Activated CD4-positive, alpha-beta T cell treated with anti-CD3 and anti-CD28 coated beads for 48 hours (primary cell): ENCODE measurements at places on chromosomes 1 and 21.

DNA sequence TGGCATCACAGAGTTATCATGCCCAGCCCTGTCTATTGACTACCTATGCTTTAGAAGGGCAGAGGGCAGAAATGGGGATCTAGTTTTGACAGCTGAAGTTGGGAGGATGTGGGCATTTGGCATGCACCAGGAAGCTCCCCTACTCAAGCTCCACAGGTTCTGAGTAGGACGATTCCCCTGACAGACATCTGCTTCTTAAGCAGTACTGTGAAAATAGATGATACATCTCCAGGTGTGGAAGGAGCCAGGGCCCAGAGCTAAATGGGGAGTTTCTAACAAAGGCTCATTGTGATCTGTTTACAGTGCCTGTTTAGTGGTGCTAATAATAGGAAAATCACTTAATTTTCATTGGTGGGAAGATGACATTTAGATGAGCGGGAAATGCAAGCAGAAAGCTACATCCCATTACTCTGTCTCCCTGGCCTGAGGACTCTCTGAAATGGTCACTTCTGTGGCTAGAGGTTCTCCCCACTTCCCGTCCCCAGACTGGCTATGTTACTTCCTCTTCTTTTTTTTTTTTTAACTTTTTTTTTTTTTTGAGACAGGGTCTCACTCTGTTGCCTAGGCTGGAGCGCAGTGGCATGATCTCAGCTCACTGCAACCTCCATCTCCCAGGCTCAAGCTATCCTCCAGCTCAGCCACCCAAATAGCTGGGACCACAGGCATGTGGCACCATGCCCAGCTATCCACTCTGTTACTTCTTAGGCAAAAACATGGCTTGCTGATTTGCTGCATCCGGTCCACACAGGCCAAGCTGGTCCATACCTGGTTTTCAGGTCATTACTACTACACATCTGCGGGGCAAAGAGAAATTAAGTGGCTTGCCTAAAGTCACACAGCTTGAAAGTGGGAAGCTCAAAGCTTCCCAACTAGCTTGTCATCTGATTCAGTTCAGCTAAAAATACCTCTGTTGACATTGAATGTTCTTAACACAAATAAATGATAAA lies 23.2 kb upstream of the CNIH3 start:
- DNase-seq, result no peak

GRCh38 chr1:244356376-244356775 lies 95.3 kb downstream of the ADSS2 start:
- no peak for DNase-seq

DNA sequence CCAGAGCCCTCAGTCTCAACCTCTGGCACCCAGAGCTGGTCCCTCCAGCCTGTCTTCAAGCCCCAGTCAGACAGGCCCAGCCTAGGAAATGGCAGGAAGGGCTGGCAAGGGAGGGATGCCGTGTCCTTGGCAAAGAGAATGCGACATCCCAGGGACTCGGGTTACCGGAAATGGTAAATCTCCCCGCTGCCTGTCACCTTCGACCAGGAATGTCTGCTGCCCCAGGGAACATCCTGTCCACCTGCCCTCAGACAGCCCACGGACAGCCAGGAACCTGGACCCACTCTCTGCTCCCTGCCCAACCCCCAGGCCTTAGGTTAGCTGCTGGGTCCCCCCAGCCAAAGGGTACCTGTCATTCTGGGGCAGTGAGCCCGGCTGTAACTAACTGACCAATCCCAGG lies 23.9 kb downstream of the HSPG2 start:
- DNase-seq, result no peak

DNA sequence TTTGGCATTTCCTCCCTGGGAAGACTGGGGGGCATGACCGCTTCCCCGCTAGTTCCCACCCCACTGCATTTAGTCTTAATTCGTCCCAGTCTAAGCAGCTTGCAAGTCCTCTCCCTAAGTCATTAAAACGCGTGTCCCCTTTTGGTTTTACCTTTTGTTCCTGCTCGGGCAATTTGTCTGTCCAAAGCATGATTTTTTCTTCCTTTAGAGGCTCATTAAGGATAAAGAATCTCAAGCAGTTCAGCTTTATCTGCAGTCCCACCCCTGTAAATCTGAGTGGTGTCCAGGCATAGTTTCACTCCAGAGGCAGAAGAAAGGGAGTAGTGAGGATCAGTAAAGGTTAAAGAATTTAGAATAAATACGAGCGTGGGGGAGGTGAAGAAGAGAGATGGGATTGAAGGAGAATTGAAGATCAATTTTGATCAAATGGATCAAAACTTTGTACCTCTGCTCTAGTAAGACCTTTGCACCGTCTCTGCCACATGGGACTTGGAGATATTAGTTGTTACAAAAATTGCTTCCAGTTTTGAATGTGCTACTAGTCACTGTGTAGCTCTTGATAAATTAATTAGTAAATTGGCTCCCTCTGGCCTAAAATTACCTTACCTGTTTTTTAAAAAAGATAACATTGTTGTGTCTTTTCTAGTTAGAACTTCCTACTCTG lies 989 bp upstream of the ETV3 start:
- no peak for DNase-seq

- DNase-seq, result no peak
These were observed 113.4 kb downstream of the SPSB1 start for GRCh38 chr1:9406111-9406510.

DNA sequence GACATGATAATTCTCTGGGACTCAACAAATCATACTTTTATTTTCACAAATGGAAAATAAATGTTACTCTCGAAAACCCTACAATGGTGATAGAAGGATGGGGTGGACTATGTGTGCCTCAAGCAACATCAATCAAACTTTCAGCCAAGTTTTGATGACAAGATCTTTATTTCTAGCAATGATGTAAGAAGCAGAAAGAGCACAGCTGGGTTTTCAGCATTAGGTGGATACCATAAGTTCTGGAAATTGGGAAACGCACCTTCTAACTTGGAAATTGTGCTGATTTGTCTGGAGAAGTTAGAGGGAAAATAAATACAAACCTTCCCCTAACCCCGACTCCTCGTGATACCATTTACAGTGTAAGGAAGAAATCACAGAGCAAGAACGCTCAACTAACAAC lies 320.3 kb downstream of the PAPPA2 start:
- DNase-seq, result no peak

DNA sequence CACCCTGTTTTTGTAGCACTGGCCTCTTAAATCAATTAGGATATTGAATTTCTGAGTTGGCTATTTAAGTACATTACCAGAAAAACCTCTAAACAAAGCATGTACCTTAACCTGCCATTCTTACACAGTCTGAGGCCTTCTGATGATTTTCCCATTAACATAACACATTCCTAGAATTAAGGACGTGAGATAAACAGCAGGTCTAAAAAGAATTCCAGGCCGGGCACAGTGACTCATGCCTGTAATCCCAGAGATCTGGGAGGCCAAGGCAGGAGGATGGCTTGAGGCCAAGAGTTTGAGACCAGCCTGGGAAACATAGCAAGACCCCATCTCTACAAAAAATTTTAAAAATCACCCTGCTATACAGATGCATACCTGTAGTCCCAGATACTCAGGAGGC lies 18.0 kb upstream of the LRRC8D start:
- no peak for DNase-seq

- DNase-seq, result no peak
These were observed 83.4 kb downstream of the LYST start for GRCh38 chr1:235783148-235783776.

DNA sequence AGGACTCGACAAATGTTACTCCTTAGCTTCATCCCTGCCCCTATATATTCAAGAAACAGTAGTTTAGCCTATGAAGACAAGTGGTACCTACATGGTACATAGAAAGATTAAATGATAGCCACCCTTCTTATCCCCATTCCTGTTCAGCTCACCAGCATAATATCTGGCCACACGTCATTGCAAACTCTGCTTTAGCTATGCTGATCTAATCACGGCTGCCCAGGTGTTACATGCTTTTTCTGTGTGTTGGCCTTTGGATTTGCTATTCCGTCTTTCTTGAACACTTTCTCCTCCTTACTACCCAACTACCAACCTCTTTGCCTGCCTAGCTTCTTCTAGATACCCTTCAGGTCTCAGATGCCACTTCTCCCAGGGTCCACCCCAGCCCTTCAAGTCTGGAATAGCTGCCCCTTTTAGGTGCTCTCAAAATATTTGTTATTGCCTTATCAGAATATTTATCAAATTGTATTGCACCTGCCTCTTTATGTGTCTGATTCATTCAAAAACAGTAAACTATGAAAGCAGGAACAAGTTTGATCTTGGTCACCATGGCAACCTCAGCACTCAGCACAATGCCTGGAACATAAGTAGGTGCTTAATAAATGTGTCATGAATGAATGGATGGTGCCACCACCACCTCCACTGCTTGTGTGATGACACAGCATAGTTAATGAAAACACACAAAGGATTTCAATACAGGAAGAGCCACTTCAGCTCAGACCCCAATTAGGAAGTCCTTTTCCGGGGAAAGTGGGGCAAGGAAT lies 11.4 kb upstream of the DNASE2B start:
- no peak for DNase-seq

DNA sequence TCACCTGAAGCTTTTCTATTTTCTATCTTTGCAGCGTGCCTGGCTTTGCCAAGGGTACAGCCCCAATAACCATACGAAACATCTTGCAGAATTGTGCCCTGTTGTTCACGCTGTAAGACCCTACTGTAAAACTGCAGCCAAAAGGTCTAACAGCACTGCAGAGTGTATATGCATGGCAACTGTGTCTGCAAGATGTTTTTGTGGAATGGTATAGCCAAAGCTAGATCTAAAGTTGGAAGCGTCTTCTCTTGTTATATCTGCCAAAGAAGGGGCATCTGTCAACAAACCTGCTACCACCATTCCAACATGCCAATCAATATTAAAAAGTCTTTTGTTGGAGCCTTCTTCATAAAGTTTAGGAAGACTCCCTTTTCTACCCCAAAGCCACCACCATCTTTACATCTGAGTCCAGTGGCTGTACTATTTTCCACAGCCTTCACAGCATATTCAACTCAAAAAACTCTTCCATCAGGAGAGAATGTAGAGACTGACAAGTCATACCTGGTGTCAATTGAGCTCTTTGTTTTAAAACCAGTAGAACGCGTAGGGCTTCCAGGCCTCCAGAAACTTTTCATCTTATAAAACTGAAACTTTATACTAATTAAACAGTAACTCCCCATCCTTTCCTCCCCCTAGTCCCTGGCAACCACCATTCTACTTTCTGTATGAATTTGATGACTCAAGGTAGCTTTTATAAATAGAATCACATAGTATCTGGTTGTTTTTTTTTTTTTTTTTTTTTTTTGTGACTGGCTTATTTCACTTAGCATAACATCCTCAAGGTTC lies 40.0 kb downstream of the ZSCAN20 start:
- peak; percentile 8 for DNase-seq

GRCh38 chr1:70779571-70779970 lies 268.0 kb downstream of the PTGER3 start:
- no peak for DNase-seq

DNA sequence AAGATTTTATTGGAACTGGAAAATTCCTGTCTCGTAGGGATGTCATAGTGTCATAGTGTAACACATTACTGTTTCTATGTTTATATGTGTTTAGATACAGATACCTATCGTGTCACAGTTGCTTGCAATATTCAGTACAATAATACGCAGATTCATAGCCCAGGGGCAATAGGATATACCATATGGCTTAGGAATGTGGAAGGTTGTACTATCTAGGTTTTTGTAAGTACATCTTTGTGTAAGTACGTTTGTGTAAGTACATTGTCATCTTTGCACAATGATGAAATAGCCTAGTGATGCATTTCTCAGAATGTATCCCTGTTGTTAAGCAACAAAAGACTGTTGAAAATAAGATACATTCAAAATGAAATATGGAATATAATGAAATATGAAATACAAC lies 68.9 kb downstream of the CAMTA1 start:
- no peak for DNase-seq

DNA sequence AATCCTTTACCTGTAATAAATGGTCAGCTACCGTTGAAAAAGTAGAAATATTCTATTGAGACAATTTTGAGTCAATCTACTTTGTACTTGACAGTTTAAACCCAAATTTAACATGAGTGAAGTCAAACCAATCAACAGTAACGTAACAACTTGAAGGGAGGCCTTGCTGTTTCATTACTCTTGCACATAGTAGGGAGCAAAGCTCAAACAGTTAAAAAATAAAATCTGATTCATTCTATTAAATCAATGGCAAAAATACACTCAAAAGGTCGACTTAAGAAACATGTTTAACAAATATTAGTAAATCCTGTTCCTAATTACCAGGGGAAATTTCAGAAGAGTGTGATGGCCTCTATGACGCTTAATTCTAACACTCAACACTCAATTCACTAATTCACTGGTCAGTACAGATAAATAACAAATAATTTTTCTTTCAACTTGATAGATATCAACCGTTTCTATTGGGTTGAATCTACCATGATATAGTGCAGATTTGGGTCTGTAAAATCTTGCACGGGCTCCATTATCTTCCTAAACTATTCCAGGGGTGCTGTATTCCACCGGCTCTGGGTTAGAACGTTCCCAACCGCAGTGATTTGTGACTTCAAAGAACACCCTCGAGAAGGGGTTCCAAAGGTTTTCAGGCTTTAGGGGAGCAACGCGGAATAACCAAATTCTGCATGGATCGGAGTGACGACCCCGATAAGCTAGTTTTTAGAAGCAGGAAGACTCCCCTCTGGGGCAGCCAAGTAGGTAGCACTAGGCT lies 1.4 kb downstream of the TARBP1 start:
- no peak for DNase-seq

DNA sequence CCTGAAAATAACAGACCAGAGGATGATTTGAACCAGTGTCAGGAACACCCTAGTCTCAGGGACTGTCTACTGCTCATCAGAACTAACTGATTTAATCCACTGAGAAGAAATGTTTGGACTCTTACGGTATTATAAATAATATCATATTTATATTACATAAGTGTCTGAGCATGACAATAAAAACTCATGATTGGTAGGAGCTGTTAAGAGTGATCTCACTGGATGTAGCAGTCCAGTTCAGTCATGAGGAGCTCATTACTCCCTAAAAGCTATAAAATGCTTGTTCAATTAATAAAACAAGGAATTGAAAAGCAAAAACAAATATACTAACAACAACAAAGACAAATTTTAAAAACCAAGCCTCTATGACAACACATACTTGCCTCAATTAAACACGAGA lies 68.8 kb upstream of the BCL9 start:
- no peak for DNase-seq

DNA sequence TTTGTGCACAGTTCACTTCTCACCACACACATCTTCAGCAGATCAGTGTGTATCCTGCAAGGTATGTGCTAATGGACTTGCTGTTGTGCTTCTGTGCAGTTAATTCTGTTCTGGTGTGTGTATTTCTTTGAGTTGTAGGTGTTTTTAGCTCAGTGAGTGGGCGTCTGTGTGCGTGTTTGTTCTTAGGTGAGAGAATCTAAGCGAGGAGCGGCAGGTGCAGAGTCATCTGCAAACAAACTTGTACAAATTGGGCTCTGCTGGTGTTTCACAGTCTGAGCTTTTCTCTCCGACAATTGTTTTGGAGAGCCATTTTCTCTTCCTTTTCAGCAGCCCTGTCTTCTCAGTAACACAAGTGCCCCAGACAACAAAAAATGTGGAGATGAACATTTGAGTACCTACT lies 43.6 kb downstream of the ACP6 start:
- no peak for DNase-seq
